GM04503 (cell line): ENCODE measurements at places on chromosomes 2 and 18.

DNA sequence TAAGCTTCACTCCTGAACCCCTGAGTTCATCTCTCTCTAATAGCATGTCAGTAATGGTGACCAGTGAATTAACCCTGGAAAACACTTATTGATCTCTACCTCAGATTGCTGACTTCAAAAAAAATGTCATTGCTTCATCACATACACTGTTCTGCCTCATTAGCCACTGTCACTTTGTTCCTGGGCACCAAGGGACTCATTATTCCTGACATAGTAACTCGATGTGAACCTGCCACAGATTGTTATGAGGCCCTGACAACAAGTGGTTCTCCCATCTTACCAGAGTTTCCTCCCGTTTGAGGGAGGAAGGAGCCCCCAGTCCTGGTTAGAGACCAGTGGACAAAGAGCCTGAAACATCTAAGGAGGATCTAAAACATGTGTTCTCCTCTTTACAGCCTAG lies 403.3 kb upstream of the SMIM21 start:
- DNase-seq, result no peak

DNA sequence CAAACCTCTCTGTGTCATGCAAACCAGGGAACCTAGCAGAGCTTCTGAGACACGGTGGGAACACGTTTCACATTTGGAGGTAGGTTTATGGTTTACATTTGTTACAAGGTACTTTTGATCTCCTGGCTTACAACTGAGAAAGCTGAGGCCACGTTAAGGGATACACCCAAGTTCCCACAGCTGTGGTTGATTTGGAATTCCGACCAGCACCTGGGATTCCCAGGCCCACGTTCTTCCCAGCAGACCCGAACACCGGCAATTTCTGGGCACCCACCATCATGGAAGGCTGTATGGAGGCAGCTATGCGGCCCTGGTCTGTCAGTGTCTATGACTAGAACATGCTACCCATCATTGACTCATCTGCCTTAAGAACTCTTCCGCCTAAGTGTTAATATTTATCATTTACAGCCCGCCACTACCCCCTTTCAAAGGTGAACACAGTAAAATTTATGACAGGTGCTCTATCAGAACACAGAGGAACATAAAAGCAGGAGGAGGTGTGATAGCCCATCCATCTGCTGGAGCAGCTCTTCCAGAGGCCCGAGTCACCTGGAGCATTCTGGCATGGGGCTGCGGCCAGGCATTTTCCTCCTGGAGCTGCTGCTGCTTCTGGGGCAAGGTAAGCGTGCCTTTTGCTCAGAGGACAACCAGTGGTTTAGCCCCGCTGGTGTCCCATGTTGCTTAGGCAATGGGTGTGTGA lies at the start of gene PLB1:
TSS of gene PLB1 (plus strand) at position 510 of the 700 bp plus-strand sequence. CDS start at position 565, 55 bp downstream.
- no peak for DNase-seq

DNA sequence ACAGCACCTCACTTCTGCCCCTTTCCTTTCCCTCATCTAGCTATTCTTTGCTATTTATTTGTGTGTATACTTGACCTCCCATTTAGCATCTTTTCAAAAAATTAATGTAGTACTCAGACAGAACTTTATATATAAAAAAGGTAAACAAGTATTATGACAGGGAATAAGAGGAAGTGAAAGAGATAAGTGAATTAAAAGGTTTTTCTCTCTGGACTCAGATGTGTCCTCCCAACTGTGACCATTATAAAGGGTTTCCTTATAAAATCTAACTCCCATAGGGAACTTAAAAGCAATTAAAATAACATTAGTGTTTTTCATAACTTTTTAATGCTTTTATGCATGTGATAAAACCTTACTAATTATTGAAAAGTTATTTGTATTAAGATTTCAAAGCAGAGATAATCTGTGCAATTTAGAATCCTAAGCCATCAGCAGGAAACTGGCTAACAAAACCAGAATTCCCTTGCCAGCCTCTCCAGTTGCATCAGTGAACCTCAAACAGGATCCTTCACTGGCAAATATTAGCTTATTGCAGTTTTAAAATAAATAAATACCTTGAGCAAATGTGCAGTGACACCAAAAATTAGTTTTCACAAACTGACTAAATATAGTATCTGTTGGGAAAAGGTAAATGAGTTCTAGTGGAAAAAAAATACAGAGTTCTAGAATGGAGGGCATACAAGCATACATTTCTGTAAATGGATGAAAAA lies 930.7 kb downstream of the BCL11A start:
- no peak for DNase-seq

- DNase-seq, result no peak
Measured at GRCh38 chr2:200188876-200189275, 117.6 kb upstream of the SPATS2L start.

DNA sequence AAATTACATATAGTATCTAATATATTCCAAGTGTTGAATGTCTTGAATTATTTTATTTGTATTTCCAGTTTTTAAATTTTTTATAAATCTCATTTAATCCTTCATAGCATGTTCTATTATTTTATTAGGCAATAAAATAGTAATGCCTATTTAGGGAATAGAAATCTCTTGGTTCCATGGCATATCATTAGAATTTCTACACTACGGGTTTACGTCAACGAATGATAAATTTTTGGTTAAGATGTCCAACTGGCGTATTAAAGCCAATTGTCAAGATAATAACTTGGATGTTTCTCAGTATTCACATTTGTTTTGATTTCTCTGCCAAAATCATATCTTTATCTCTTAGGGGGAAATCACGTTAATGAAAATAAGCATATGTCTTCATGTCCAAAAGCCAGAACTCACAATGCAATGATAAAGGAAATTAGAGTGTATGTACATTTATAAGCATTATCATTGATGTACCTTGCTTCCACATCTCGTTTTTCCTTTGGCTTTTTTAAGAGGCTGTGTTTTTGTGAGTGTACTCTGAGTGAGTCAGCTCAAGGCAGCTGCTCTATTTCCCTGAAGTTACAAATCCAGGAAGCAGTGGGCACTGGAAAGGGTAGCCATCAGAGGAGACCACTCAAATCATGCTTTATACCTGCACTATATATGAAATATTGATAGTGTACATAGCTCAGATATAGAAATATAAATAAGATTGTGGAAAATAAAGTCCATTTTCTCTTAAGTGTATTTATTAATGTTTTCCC lies 115.8 kb upstream of the PDE1A start:
- no peak for DNase-seq

DNA sequence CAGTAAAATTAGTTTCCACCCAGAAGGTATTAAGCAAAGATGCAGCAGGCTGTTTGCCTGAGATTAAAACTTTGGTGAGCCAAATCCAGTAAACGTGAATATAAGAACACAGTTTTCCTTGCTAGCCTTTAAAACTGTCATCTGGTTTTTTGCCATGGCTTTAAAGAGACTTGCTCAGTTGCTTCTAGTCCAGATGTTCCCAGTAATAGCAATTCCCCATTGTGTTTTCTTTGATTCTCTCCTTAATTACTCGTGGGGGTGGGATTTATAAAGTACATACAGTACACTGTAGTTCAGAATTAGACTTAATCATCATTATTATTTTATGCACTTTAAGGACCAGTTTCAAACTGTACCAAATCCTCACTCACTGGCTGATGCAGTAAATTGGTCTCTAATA lies 303.5 kb upstream of the ZNF804A start:
- DNase-seq, result no peak

DNA sequence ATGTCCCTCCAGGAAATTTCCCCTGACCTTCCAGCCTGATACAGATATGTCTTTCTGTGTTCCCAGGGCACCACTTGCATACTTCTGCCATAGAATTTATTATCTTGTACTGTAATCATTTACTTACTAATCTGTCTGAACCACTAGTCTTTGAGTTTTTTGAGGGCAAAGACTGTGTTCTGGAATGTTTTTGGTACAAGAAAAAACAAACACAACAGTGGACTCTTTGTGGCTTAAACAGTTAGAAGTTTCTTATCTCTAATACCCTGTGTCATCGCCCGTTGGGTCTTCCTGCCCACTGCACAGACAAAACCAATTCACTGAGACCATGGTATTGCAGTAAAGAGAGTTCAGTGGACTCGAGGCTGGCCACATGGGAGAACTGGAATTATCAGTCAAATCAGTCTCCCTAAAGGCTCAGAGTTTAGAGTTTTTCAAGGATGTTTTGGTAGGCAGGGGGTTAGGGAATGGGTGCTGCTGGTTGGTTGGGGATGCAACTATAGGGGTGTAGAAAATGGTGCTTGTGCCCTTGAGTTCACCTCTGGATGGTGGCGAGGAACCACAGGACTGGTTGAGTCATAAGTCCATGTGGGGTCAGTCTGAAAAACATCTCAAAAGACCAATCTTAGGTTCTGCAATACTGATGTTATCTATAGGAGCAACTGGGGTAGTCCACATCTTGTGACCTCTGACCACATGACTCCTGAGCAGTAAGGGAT lies 20.3 kb downstream of the RALB start:
- DNase-seq, result no peak

DNA sequence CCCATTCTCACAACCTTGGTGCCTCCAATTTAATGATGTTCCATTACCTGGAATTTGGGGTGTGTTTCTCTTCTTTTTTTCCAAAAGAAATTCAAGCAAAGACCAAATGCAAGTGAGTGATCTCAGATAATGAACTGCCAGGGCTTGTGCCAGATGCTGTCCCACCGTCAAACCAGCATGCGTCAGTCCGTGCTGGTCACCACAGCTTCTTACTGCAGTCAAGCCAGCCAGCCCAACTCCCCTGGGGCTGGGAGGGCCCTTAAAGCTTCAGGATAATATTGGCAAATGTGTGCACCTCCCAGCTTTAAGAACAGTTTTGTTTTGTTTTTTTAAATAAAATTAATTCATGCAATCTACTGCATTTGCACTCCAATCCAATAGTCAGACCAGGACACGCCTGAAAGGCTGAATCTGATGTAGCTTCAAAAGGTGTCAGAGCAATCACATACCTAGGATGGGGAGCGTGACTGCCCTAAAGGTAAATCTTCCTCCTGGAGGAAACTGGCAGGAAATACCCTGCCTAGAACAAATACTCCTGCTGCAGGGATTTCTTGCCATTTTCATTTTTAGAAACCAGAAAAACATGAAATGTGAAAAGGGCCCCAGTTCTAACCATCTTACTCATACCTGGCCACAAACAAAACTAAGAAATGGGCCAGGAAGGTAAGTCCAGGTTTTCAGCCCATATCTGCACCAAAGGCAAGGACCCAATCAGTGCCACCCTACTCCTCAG lies 26.8 kb upstream of the SP3 start:
- no peak for DNase-seq

DNA sequence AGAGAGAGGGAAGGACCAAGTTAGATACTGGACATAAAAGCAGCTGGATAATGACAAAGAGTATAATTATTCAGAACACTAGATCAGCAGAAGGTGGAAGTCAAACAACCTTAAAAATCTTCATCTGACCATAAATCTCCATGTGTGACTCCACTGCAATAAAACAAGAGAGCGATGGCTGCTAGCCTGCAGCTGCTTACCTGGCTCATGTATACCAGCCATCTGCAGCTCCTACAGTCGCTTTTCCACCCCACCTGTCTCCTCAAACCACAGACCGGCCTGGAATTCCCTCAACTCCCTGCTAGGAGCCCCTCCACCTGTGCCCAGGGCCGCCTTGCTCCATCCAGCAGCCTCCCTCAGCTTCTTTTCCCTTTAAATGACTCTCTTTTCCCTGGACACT lies 64.5 kb downstream of the SLC4A5 start:
- no peak for DNase-seq

DNA sequence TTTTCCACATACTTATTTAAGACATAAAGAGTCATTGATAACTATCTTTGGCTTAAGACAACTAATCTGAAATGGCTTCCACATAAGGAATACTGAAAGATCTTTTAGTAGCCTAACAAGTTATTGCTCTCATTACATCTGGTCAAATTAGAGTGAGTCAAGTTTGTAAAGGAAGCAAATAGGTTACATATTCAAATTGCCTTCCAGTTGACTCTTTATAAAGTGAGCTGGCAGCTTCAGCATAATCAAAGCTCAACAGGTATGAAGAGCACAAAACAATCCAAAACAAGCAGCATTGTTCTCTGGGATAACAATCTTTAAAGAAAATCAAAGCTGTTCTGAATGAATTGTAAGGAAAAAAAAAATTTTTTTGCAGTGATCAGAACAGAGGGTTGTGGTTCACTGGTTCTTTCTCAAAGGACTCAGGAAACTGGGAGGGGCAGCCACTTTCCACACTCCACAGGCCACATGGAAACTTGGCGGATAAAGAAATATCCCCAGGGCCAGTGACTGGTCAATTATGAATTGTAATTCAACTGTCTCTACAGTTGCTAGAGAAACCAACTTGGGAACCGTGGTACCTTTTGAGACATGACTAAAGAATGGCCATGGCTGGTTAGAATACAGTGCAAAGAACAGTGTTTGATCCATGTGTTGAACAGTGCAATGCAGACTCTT lies 369.3 kb upstream of the KCNH7 start:
- DNase-seq, result no peak

- no peak for DNase-seq
Measured at GRCh38 chr2:140295767-140296166, 1515.6 kb upstream of the NXPH2 start.

GRCh38 chr2:11072550-11072949 lies 82.7 kb upstream of the SLC66A3 start:
- DNase-seq, result no peak

DNA sequence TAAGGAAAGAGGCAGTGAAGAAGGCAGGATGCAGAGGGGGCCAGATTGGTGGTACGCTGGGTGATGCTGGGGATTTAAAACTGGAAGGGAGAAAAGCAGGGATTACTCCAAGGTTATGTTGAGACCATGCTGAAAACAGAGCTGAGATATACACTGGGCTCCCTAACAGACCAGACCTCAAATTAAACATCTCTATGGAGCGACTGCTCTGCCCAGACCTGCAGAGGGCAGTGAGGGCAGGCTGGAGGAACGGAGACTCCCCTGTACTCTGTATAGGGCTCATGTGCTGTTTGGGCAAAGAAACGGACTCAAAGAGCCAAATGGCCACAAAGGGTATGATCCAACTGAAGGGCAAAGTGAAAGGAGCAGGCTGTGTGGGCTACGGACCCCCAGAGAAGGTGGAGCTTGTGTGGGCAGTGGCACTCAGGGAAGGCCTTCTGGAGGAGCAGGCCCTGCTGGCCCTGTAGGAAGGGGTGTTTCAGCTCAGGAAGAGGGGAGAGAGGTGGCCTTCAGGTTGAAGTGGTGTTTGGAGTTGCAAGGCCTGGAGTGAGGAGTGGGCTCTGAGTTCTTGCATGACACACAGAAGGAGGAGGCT lies 4.8 kb upstream of the CELF4 start:
- no peak for DNase-seq

DNA sequence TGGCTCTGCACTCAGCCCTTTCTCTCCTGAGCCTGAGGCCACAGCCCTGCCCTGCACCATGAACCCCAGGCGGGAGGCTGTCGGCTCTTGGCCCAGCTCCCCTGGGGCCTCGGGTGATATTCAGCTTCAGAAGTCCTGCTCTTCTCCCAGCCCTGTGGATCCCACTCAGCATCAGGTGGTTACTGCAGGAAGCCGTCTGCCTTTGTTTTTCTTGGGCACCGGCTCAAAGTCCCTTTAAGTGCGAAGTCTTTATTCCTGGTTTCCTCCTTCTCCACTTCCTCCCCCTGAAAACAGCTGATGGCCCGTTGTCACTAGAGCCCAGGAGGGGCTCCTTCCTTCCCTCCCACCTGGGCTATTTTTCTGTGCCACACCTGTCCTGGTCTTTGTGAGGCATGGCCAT lies 161.5 kb upstream of the BCL2L11 start:
- DNase-seq, result no peak
